ENCODE measurements at places on chromosomes 11 and 22.

DNA sequence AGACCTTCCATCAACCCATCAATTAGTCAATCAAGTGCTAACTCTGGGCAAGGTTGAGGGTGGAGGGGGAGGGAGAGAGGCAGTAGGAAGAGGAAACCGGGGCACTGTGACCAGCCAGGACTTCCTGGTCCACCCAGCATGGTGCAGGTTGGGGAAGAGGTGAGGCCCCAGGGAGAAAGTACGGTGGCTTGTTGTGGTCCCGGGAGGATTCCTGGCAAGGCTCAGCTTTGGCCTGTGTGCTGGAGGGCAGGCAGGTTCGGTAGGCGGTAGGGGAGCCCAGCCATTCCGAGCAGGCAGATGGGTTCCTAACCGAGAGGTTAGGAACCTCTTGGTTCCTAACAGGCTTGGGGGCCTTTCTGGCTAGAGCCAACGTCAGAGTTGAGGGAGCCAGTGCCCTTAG lies 10.8 kb downstream of the ST14 start:
- DNase-seq: no peak

- DNase-seq: no peak
Measured at GRCh38 chr11:6371825-6372224, 18.4 kb upstream of the SMPD1 start.

DNA sequence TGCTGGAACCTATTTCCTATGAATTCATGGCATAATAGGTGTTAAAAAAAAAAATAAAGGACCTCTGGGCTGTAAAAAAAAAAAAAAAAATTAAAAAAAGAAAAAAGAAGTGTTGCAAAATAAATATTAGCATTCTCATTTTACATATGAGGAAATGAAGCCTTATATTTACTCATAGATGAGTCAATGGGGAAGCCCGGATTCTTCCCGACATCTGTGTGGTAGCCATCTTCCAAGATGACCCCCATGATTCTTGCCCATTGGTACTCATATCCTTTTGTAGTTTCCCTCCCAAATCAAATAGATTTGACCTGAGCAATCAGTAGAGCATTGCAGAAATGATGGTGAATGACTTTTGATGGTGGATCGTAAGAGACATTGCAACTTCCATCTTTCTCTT lies 3.0 kb upstream of the SWAP70 start:
- no peak for DNase-seq

DNA sequence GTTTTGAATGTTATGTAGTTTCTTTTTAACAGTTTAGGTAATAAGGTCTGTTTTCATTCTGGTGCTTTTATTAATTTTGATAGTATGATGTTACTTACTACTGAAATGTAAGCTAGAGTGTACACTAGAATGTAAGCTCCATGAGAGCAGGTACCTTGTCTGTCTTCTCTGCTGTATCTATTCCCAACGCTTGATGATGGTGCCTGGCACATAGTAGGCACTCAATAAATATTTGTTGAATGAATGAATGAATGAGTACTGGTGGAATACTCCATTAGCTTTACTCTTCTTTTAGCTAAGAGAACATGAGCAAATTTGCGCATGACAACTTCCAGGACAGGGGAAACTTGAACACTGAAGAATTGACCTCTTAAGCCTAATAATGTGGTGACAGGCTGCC lies 6.6 kb upstream of the NAT10 start:
- no peak for DNase-seq

DNA sequence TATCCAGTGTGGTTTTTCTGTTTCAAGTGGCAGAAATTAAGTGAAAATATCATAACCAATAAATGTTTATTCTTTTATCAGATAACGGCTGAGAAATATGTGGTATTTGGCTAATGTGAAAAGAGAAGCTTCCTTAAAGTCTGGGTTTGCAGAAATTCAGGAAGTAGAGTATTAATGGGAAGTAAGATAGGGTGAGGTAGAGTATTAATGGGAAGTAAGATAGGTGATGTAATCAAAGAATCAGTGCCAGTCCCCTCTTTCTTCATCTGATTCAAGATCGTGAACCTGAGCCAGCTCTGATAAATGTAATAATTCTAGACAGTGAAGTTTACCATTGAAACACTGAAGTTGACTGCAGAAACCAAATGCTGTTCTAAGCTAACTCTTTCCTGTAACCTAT lies 30.9 kb downstream of the TRPC6 start:
- no peak for DNase-seq

DNA sequence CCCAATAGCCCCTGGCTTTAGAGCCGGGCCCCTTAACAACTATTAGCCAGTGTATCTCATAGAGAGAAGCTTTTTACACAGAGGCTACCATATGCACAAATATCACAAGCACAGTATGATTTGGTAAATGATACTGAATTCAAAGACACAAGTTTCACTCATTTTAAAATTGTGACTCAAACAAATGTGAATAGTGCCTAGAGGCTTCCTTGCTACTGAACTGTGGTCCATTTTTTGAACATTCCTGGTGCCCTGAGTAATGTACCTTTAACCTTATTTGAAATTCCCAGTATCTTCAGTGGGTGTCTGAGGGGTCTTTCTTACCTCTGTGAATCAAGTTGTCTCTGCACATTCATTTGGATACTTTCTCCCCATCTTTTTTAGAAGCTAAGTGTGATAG lies 156.2 kb downstream of the MAML2 start:
- no peak for DNase-seq

DNA sequence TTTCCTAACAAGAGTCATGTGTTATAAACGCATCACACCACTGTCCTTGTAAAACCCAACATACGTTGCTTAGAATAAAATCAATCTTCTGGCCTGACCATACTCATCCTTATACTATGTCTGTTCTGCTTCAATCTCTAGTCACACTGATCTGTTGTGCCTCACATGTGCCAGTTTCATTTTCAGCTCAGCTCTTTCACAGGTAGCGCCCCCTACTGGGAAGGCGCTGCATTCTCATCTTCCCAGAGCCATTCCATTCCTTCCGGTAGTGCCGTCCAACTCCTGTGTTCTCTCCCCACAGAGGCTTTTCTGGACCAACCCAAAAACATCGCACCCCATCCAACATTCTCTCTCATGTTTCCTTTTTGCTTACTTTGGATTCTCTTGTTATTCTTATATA lies 22.2 kb downstream of the CASP5 start:
- peak; percentile 19 for DNase-seq
